ENCODE measurements at places on chromosomes 2 and 18. TPM values are rescaled to one million over a fixed set of nuclear protein-coding genes. Genes with fewer than 3 reads are reported as not detected.

SERPINB7 gene
- 2.8 TPM for total RNA-seq

TUBA4B gene
- not detected for total RNA-seq

AMER3 gene
- total RNA-seq = not detected

WDR35 gene
- 18.4 TPM for total RNA-seq

PROC gene
- not detected for total RNA-seq

TUBB8B gene
- not detected for total RNA-seq

SLC4A3 gene
- total RNA-seq = 6.8 TPM

AAK1 gene
- 20.8 TPM for total RNA-seq

SAG gene
- not detected for total RNA-seq

NMUR1 gene
- total RNA-seq = not detected

HEATR5B gene
- total RNA-seq = 14.2 TPM

MTLN gene
- not detected for total RNA-seq

CASP8 gene
- total RNA-seq = 25.8 TPM

ASPRV1 gene
- total RNA-seq = 0.61 TPM

C1GALT1C1L gene
- 1.1 TPM for total RNA-seq

CFAP221 gene
- total RNA-seq = not detected

OTOS gene
- total RNA-seq = not detected

STPG4 gene
- 0.15 TPM for total RNA-seq

POTEJ gene
- 0.03 TPM for total RNA-seq

RMND5A gene
- total RNA-seq = 30.8 TPM

Measured in A375 (cell line).